ENCODE measurements at places on chromosomes 1 and 21. TPM values are rescaled to one million over a fixed set of nuclear protein-coding genes. Genes with fewer than 3 reads are reported as not detected.

Gene IGSF3
- 29.4 TPM for polyA plus RNA-seq

Gene NGF
- polyA plus RNA-seq: 1.6 TPM

- no peak for DNase-seq
Measured at GRCh38 chr1:114353262-114353661, 157.7 kb downstream of the TRIM33 start.

GRCh38 chr1:42684139-42684538 lies 1.9 kb downstream of the YBX1 start:
- DNase-seq: no peak

GRCh38 chr1:6401673-6402072 lies 8.1 kb upstream of the ACOT7 start:
- no peak for DNase-seq

GRCh38 chr1:152880316-152880715 lies 2.2 kb downstream of the SMCP start:
- DNase-seq: no peak

GRCh38 chr1:23577056-23578004 lies 18.0 kb upstream of the ID3 start:
- no peak for DNase-seq
